ENCODE measurements at places on chromosomes 1 and 21.
A peak's percentile ranks its signal among the peaks of the same experiment; 100 is the strongest.

- DNase-seq: no peak
Measured at GRCh38 chr1:56196839-56197238, 382.5 kb downstream of the PLPP3 start.

GRCh38 chr1:199858856-199859255 lies 168.7 kb upstream of the NR5A2 start:
- DNase-seq: no peak

DNA sequence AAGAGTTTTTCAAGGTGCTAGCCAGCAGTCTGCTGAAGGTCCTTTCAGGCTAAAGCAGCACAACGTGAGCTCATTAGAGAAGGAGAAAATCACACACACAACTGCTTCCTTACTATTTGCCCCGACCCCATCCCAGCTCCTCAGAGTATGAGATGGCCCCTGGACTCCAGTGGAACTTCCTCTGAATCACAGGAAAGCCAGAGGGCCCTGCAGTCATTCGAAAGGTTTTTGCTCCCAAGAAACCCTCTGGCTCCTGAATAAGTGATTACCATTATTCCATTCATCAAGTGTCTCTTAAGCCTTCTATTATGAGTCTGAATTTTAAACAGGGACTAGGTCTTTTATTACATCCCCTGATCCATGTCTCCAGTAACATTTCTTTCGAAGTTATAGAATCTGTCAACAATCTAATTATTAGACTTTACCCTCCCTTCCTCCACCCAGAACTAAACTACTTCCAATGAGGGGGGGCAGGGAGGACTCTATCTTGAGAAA lies 14.6 kb downstream of the SIPA1L2 start:
- DNase-seq: no peak

DNA sequence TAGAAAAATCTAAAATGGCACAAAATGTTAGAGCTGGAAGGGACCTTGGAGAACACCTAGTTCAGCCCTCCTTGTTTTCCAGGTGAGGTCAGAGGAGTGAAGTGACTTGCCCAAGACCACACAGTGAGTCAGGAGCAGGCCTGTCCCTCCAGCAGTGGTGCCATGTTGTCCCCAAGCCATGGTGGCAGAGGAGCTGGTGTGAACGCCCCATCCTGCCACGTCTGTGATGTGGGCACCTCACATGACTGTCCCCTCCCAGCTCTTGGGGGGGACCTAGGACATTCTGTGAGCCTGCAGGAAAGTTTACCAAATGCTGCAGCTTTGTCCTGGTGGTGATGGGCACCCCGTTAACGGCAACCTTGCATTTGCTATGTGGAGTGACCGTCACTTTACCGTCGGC lies 66.2 kb downstream of the SCCPDH start:
- DNase-seq: no peak

GRCh38 chr1:208939537-208940085 lies 643.9 kb upstream of the CAMK1G start:
- no peak for DNase-seq

DNA sequence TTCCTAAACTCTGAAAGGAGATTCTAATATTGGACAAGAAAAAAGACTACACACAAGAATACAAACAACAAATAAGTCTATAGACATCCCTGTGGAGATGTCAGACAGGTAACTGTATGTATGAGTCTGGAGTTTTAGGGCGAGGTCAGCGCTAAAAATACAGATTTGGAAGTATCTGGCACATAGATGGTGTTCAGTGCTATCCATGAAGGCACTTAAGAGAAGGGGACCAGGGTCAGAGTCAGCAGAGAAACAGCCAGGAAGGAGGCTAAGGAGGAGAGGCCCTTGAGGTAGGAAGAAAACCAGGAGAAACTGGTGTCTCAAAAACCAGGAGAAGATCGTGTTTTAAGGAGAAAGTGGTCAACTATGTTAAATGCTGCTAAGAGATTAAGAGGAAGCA lies 18.1 kb downstream of the ZMPSTE24 start:
- no peak for DNase-seq

DNA sequence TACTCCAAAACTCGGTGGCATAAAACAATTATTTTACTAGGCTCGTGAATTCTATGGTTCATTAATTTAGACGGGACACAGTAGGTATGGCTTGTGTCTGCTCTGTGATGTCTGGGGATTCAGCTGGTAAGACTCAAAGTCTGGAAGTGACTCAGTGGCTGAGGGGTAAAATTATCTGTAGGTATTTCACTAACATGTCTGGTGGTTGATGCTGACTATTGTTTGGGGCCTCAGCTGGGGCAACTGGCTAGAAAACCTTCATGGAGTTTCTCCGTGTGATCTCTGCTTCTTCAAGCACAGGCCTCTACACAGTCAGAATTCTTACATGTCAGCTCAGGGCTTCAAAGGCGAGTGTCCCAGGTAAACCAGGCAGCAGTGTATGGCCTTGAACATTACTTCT lies 41.2 kb upstream of the KLF17 start:
- DNase-seq: no peak

DNA sequence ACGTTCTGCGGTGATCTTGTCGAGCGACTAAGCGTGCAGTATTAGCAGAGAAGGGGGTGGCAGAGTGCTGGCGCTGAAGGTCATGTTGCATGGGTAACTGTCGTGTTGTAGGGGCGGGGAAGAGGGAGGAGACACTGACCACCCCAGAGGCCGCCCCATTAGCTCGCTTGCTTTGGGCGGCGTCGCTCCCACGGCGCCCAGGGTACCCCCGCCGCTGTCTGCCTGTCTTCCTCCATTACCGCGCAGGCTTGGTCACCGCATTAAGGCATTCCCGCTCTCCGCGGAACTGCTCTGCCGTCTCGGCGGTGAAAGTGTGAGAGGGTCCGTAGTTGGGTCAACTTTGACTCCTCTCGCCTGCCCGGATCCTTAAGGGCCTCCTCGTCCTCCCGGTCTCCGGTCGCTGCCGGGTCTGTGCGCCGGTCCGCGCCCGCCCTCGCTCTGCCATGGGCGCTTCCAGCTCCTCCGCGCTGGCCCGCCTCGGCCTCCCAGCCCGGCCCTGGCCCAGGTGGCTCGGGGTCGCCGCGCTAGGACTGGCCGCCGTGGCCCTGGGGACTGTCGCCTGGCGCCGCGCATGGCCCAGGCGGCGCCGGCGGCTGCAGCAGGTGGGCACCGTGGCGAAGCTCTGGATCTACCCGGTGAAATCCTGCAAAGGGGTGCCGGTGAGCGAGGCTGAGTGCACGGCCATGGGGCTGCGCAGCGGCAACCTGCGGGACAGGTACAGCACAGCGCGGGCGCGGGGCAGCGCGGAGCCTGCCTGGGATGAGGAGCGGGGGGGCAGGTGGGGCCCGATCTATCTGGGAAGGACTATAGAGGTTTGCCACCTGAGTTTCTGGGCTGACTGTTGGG lies at the start of gene MTARC2:
MTARC2 (plus strand) TSS at position 234 of the 846 bp plus-strand sequence; CDS start at position 444, 210 bp downstream.
- no peak for DNase-seq

- DNase-seq: no peak
Measured at GRCh38 chr1:72283022-72283306, 625 bp upstream of the NEGR1 start.

DNA sequence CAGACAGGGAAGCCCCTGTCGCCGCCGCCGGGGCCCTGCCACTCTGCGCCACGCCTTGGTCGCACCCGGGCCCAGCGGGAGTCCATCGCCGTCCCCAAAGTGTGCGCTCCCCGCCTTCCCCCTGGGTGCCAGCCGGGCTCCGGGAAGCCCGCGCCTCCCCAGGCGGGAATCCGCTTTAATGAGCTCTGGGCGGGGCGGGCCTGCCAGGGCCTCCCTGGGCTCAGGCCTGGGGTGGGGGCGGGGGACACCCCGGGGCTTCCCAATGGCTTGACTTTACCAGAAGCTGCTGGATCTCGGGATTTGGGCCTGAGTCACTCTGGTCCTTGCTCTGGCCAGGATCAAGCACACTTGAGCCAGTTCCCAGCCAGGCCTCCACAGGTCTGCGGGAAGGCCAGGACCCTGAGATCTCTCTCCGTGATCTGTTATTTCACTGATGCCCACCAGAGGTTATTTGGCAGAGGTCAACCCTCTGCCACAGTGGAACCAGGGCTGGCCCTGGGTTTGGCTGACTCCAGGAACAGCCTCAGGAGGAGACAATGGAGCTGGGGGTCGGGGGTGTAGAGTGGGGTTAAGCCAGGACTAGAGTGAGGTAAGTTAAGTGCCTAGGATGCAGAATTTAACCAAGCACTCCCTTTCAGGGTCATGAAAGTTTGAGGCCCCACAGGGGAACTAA lies 178.4 kb upstream of the EDN2 start:
- DNase-seq: no peak

GRCh38 chr1:204398197-204399125 lies 13.2 kb downstream of the PPP1R15B start:
- peak; percentile 78 for DNase-seq

DNA sequence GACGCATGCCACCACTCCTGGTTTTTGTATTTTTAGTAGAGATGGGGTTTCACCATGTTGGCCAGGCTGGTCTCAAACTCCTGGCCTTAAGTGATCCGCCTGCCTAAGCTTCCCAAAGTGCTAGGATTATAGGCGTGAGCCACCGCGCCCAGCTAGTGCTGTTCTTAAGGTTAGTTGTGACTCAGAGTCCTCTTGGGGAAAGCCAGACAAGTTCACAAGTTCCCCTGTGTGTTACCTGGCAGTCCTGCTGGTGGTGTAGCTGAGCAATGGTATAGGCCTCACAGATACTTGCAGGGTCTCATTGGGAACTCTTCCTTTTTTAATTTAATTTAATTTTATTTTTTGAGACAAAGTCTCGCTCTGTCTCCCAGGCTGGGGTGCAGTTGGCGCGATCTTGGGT lies 10.6 kb downstream of the CFAP126 start:
- no peak for DNase-seq

DNA sequence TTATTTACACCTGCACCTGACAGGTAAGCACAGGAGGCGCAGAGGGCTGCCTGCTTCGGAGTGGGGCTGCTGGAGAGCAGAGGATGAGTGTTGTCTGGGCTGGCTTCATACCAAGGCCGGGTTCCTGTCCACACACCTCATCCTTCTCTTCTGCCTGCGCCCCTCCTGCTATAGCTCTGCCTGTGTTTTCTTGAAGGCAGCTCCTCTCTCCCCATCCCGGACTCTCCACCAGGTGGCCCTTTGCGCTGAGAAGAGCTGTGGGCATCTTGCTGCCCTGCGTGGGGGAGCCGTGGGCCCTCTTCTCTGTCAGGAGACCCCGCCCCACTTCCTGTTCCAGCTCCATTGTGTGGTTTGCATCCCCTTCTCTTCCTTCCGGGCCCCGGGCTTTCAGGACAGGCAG lies 35.0 kb downstream of the ARHGEF10L start:
- no peak for DNase-seq

DNA sequence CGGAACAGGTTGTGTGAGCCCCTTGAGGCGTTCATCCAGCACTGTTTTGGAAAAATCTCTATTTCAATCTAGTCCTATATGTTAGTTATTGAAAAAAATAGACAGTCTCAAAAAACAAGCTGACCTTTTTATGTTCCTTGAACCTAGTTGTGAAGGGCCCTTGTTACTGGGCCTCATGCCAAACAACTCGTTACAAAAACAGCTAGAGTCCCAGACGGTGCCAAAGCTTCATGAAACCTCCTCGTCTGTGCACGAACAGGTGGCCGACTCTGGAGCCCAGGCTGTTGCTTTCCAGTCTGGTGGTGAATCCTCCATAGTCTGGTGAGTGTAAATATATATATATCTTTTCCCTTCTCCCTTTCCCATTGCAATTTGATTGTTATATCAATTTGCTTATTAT lies at the start of gene CHIA:
CHIA (plus strand) TSS at position 222 of the 400 bp plus-strand sequence. CDS start 19,617 bp downstream, outside the sequence.
- no peak for DNase-seq

- no peak for DNase-seq
Measured at GRCh38 chr1:84632673-84633434, 57.4 kb downstream of the SSX2IP start.

GRCh38 chr1:49397086-49397485 lies 620.4 kb upstream of the BEND5 start:
- DNase-seq: no peak

- DNase-seq: peak; percentile 40
Measured at GRCh38 chr21:42653231-42654061, at the start of gene PDE9A. PDE9A (plus strand) TSS chr21:42653621; CDS start chr21:42653815, 194 bp downstream.

- DNase-seq: no peak
Measured at GRCh38 chr21:17387030-17387617, 125.7 kb upstream of the CXADR start.

GRCh38 chr1:192311281-192311680 lies 5.5 kb upstream of the RGS21 start:
- DNase-seq: no peak

GRCh38 chr1:48695161-48695560 lies 81.5 kb downstream of the BEND5 start:
- no peak for DNase-seq

Data from CD4-positive, alpha-beta memory T cell (primary cell).